ENCODE measurements at places on chromosomes 12 and 14.
A peak's percentile ranks its signal among the peaks of the same experiment; 100 is the strongest.

DNA sequence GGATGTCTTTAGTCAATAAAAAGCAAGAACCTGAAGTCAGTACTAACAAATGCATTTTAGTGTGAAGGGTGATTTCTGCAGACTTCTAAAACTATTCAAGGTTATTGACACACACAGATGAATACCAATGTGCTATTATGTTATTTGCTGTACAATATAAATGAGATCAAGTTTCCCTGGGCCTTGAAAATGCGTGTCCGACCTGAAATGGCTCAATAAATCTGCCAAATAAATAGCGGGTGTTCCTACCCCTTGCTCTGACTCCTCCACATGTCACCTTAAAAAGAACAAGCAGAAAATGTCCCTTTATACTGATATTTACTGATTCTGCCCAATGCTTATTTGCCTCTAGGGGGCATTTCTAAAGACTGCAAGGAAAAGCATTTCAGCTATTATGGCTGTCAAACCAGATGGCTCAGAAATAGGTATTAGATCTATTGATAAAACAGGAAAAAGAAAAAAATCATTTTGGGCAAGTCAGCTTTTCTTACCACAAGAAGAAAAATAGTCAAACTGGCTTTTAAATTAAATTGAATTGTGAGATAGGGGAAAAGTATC lies 367.3 kb upstream of the KITLG start:
- DNase-seq = no peak

GRCh38 chr12:28057856-28058615 lies 85.5 kb upstream of the PTHLH start:
- DNase-seq = peak; percentile 20

DNA sequence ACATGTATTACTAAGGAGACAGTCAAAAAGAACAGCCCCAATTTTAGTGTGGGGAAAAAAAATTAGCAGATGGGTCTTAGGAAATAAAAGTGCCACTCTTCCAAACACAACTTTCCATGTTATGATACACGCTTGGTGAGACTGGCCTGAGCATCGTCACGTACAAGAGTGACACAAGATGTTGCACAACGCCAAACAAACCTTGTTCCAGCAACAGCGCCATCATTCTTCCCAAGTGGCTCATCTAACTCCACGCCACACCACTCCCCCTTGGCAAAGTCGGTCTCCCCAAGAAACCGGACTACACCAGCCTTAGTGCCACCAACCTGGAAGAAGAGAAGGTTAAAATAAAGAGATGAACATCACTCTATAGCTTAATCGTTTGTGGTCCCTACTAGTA lies 58.7 kb downstream of the CLIP1 start:
- DNase-seq = no peak

GRCh38 chr12:26713885-26714383 lies 119.1 kb downstream of the ITPR2 start:
- no peak for DNase-seq

- DNase-seq = no peak
Measured at GRCh38 chr12:89469361-89469760, 55.2 kb downstream of the GALNT4 start.

DNA sequence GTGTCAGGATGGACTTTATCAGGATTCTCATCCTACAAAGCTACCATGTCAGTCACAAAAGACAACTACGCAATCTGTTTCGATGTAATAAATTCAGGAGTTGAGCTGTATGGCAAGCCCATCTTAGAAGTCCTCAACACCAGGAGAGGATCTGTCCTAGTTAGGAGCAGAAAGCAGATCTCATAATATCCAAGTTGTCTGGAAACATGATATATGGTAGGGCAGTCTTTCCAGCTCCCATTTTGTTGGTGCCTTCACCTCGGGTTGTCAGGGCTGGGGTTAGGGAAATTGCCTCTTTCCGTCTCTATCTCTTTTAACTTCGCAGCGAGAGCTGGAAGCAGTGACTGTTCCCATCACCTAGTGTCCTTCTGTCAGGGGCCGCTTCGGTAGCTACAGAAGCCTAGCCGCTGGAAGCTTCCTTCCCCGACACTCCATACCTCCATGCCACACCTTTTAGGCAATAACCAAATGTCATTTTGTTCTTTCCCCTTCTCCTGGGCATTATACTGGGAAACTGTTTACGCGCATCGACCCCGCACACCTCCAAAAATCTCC lies 1.4 kb downstream of the NIN start:
- DNase-seq = peak; percentile 32

DNA sequence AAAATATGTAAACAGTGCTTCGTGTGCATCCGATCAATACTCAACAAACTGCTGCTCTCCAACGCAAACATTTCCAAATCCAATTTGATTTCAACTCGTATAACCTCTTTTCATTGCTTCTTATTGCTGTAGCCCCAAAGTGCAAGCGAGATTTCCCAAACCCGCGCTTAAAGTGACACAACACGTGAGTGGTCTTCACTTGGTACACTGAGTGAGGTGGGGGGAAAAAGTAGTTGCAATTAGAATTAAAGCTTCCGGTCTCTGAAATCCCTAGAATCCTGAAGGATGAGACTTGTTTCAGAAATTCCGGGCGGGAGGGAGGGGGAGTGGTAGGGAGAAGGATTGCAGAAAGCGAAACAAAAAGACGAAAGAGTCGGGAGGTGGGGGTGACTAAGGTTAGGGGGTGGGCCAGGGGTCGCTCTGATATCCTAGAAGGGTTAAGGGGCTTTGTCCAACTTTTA lies 387.5 kb downstream of the BCAT1 start:
- peak; percentile 37 for DNase-seq

DNA sequence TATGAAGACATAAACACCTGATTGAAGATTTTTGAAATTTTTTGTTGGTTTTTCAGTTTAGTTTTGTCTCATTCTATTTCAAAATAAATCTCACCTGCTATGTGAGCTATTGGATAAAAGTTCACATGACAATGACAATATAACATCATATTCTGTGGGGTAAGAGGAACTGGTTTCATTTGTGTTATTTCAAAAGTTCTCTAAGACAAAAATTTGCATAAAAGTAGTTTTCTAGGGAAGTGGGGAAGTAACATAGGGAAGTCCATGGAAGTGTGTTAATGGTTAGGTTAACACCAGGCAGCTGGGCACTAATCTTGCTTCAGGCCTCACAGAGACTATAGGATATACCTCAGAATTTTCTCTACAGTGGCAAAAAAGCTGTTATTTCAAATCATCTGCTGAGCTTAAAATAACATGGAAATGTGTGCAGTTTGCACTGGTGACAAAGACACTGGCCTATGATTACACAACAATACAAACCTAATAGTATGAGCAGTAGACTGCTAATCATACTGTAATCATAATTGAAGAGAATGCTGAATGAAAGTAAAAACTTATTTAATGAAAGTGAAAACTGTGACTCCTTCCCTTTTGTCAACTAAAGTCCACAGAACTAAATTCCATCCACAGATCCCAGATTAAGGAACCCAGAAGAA lies 710.6 kb upstream of the TMEM132C start:
- no peak for DNase-seq

DNA sequence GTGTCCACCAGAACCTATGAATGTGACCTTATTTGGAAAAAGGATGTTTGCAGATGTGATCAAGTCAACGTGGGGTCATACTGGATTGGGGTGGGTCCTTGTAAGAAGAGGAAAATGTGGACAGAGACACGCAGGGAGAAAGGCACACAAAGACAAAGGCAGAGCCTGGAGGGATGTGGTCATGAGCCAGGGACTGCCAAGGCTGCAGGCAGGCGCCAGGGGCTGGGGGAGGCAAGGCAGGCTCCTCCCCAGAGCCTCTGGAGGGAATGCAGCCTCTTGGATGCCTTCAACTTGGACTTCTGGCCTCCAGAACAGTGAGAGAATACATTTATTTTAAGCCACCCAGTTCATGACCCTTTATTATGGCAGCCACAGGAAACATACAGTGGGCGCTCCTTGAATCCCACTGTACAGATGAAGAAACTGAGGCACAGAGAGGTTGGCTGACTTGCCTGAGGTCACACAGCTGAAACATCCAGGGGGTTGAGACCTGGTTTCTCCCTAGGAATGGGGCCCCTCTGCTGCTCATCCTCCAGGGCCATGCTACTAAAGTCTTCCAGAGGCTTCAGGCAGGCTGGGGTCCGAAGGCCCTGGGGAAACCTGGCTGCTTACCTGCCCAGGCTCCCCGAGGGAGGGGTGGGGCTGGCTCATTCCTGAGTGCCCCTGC lies 99.7 kb downstream of the RFLNA start:
- DNase-seq = no peak

DNA sequence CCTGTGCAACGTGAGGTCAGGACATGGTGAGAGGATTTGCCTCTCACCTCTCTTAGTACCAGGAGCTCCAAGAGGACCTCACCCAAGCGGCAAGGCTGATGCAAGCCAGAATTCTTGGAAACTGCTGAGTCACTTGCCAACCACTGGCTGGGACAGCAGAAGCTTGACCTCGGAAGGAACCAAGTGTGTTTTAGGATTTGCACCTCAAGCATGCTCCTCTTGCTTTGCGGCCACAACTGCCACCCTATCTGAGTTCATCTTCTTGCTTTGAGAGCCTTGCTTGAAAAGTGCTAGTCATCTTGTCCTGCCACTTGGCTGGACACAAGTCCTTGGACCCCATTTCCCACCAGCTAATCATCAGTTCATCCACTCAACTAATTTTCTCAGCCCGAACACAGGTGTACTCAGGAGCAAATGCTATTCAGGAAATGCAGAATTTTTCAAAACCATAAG lies 195.8 kb downstream of the SLC25A21 start:
- no peak for DNase-seq

DNA sequence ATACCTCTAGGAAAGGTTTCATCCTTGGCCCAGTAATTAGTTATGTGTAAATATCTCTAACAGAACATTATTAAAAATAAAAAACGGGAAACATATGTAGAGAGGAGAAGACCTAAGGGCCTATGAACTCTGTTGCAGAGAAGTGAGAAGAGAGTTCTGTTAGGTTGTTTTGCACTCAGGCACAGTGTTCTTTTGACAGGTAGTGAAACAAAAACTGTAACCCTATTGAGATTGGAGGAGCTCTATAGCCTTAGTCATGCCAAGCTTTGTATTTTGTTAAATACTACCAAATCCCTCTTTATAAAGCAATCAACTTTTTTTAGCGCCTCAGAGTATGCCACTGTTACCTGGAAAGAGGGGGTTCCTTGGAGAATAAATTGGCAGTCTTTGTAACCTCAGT lies 77.6 kb downstream of the CNTN1 start:
- DNase-seq = no peak

DNA sequence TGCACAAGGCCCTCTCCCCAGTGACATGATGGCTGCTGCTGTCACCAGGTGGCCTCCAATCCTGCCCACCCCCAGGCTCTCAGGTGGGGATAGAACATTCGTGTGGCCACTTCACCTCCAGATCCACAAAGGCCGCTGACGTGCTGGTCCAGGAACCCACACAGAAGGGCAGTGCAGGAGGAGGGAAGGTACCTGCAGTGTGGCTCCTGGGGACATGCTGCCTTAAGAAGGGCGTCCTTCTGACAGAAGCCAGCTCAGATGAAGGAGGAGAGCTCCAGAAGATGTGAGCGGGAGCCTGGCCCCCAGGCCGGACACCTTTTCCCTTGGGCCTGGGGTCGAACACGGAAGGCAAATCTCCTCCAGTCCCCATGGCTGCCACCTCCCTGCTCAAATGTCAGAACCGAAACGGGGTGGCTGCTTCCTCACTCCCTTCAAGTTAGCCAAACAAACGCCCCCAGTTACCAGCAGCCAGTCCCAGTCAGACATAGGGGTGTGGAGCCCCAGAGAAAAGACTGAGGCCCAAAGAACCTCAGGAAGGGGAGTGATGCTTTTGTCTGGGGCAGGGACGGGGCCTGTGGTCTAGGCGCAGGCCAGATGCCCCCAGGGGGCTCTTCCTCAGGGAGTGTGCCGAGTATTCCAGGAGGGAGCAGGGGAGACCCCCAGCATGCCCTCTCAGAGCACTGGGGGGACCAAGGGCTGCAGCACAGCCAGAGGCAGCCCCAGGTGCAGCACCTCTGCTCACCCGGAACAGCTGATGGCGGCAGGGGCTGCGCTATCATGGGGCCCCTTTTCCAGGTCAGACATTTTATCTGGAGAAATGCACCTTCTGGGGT lies 155.9 kb downstream of the CALM1 start:
- no peak for DNase-seq

GRCh38 chr12:88111074-88111652 lies 30.7 kb downstream of the CEP290 start:
- peak; percentile 37 for DNase-seq

- DNase-seq = no peak
Measured at GRCh38 chr12:128592220-128592744, 231.5 kb downstream of the SLC15A4 start.

DNA sequence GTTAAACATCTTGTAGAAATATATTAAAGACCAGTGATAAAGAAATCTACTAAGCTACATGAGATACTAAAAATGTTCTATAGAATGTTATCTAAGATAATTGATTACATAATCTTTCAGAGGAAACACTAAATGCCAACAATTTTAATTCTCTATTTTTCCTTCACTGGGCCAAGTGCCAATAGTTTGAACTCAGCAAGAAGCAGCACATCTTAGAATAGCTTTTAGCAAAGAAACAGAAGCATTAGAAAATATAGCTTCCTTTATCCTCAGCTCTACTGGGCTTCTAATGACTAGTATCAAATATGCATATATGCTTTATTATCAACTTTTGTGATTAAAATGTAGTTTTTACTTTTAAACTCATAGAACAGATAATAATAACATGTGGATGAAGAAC lies 461.4 kb upstream of the USP15 start:
- no peak for DNase-seq

DNA sequence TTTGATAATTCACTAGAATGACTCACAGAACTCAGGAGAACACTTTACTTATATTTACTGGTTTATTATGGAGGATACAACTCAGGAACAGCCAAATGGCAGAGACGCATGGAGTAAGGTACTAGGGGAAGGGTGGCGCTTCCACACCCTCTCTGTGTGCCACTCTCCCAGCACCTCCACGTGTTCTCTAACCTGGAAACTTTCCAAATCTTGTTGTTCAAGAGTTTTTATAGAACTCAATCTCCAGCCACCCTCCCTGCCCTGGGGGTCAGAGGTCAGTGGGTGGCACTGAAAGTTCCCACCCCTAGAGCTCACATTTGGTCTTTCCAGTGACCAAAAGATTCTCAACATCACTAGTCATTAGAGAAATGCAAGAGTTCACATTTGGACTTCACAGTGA lies 13.2 kb downstream of the TRIM9 start:
- DNase-seq = no peak

DNA sequence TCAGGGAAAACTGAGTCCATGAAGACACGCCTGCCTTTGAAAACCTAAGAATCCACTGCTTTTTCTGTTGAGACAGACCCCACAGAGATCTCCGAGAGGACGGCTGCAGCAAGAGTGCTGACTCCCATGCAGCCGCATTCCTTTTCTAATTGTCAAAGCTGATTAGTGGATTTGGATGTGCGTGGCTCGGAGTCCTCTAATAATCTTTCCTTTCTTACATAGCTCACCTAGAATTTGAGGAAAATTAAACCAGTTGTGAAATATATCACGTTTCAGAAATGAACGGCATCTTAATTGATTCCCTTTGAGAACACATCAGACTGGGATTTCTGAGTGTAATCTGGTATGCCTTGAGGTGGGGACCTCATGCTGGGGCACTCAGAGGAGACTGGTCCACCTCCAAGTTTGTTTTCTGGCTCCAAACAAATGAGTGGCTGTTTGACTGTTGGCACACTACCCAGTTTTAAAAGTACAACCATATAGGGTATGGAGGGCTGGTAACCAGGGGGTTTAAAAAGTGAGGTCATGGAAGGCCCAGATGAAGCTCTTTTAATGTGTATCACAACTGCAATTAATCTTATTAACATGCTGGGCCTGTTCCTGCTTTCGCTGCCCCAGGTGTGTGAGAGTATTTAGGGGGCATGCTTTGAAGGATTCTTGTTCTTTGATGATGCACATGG lies 63.3 kb downstream of the RASSF3 start:
- no peak for DNase-seq
